ENCODE measurements at places on chromosomes 4 and X.

DNA sequence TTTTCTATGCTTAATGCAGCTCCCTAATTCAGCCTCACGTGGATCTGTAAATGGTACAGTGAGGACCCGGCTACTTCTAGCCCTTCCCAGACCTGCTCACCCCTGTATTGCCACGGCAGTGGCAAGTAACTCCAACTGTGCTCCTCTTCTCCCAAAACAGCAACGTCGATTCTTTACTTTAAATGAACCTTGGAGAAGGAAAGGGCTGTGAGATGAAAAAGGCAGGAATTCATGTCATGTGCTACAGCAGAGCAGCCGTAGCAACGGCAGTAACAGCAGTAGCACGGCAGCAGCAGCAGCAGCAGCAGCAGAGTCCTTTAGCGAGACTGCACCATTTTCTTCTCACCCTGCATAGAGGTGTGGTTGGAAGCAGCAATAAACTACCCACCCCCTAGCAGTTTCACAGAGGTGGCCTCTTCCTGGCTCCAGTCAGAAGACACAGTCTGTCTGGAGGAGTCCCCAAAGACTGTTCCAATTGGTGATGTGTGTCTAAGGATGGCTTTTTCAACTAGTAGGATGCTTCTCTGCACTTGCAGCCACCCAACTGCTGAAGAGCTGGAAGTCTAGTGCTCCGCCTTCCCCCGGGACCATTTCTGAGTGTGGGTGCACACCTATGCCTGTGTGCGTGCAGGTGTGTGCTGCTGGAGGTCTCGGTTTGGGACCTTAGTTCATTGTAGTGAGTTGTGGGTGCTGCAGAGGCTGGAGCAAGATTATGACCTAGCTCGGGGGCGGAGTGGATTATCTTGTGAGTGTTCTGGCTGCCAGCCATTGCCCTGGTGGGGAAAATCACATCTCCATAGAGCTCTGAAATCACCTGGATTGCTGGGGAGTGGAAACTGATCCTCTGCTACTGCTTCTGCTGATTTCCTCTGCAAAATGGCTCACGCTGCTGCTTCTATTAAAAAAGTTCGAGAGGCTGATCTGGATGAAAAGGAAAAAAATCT lies 67.2 kb downstream of the ANK2 start:
- DNase-seq, result no peak

- DNase-seq, result peak; percentile 24
Observed at GRCh38 chr4:173169428-173170181, 994 bp downstream of the GALNT7 start.

GRCh38 chr4:88135356-88135663 lies 23.1 kb downstream of the ABCG2 start:
- no peak for DNase-seq

DNA sequence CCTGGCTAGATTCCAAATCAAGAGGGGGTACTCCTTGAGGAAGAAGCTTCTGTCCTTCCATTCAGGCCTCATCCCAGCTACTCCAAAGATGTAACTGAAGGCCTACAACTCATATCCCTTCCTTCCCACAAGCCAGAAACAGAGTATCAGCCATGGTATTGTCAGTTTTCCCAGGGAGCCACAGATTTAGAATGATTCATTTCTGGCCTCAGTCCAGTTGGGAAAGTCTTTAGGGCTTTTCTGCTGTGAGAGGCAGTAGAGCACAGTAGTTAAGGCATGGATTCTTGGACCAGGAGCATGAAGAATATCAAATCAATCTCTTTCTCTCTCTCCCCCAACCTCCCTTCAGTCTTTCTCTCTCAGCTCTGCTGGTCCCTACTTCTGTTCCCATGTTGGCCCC lies 505.0 kb downstream of the BCOR start:
- DNase-seq, result no peak

GRCh38 chrX:109943092-109943739 lies 59.7 kb upstream of the TMEM164 start:
- DNase-seq, result no peak

- no peak for DNase-seq
Observed at GRCh38 chr4:7787067-7787466, 152.6 kb downstream of the AFAP1 start.
